HCT116 (cell line): ENCODE measurements at places on chromosomes 2 and 18. TPM values are rescaled to one million over a fixed set of nuclear protein-coding genes. Genes with fewer than 3 reads are reported as not detected.

DNA sequence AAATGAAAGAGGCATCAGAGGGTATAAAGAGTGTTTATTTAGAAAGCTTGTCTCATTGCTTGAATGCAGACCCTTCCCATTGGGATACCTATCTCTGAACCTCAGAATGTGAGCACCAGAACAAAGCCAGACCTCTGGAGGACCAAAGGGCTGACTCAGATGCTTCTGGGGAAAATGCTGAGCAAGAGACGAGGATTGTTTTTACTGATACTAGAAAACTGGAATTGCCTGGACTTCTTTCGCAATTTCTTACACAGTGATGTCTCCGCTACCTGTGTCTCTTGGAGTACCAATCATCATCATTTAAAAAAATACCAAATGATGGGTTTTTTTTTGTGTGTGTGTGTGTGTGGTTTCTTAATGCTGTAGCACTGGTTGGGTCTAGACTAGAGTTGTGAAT, 55.6 kb upstream of the CCDC85A start:
- no peak overlapping the region for H3K27ac ChIP-seq
- H3K4me1 ChIP-seq: no peaks in the 10 kb centered on the region
- H3K27me3 ChIP-seq: no peaks in the 10 kb centered on the region
- H3K4me3 ChIP-seq: no peak overlapping the region
- DNase-seq: no peak
- H3K36me3 ChIP-seq: no peaks in the 10 kb centered on the region

HNMT gene
- total RNA-seq: not detected

GRCh38 chr18:74082742-74083556, 64.7 kb downstream of the FBXO15 start:
- DNase-seq: no peak
- H3K4me3 ChIP-seq: no peak overlapping the region
- H3K36me3 ChIP-seq: no peaks in the 10 kb centered on the region
- H3K27me3 ChIP-seq: peaks cover 14% of the 10 kb centered on the region
- H3K4me1 ChIP-seq: no peaks in the 10 kb centered on the region

DNA sequence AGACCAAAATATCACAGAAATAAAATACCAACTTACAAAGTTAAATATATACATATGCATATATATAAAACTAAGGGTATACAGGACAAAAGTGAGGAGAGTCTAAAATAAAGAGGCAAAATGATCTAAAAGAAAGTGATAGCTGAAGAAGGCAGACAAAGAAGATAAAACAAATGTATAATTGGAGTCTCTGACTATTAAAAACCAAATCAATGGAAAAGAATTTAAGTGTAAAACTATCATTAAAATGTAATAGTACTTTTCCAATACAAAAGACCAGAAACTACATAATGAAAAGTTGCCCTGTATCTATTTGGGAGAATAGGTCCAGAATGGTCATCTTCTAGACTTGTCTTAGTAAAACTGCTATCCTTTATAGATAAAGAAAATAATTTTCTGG, 267.4 kb upstream of the KLHL14 start:
- H3K36me3 ChIP-seq: no peaks in the 10 kb centered on the region
- no peak overlapping the region for H3K27ac ChIP-seq
- no peak for DNase-seq
- no peak overlapping the region for H3K4me3 ChIP-seq

GRCh38 chr2:122451040-122451439, 695.6 kb downstream of the TSN start:
- DNase-seq: no peak
- H3K4me1 ChIP-seq: no peaks in the 10 kb centered on the region
- H3K27ac ChIP-seq: no peak overlapping the region
- no peak overlapping the region for H3K4me3 ChIP-seq
- H3K27me3 ChIP-seq: no peaks in the 10 kb centered on the region

DNA sequence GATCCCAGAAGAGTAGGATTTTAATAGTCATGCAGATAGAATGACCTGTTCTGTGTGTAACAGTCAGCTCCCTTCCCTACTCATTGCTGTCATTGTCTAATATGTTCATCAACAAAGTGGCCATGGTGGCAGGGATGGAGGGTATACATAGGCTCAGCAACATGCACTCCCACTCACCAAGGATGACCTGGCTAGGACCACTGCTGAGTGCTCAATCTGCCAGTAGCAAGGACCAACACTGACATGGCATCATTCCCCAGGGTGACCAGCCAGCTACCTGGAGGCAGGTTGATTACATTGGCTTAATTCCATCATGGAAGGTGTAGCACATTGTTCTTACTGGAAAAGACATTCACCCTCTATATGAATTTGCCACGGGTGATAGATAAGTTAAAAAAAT, 401.7 kb upstream of the CELF4 start:
- H3K27me3 ChIP-seq: no peaks in the 10 kb centered on the region
- H3K4me1 ChIP-seq: no peaks in the 10 kb centered on the region
- H3K36me3 ChIP-seq: no peaks in the 10 kb centered on the region
- no peak for DNase-seq
- H3K4me3 ChIP-seq: no peak overlapping the region

SERPINB12 gene
- total RNA-seq: not detected

DNA sequence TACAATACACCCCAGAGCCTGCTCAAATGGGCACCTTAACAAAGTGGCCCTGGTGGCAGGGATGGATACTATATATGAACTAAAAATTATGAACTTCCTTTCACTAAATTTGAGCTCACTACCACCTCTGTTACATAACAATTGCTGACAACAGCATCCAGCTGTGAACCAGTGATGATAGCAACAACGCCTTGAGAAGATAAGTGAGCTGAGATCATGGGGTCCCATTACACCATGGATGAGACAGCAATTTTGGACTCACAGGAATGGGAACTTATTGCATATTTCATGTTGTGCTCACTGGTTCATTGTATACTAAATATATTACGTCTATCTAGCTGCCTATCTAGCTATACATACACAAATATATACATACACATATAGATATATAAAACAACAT, 16.9 kb upstream of the ALMS1 start:
- no peaks in the 10 kb centered on the region for H3K4me1 ChIP-seq
- no peaks in the 10 kb centered on the region for H3K36me3 ChIP-seq
- H3K27ac ChIP-seq: no peak overlapping the region
- no peak overlapping the region for H3K4me3 ChIP-seq
